Smooth muscle cell of the umbilical artery (primary cell): ENCODE measurements at places on chromosomes 4 and X. TPM values are rescaled to one million over a fixed set of nuclear protein-coding genes. Genes with fewer than 3 reads are reported as not detected.

The TRPC3 gene
- 0.30 and 1.5 TPM in 2 replicates for total RNA-seq

The PF4V1 gene
- total RNA-seq: 0.78 and 9.2 TPM in 2 replicates

The BRS3 gene
- total RNA-seq: not detected in 2 replicates

The P2RY4 gene
- total RNA-seq: 0.14 TPM in 1 of 2 replicates, not detected in the other

The KLB gene
- not detected in 2 replicates for total RNA-seq

The DNASE1L1 gene
- total RNA-seq: 116 and 119 TPM in 2 replicates

The CT83 gene
- total RNA-seq: not detected in 2 replicates

The SUV39H1 gene
- 1.2 and 3.8 TPM in 2 replicates for total RNA-seq

The ABCB7 gene
- total RNA-seq: 17.5 and 19.0 TPM in 2 replicates

The XPNPEP2 gene
- not detected in 2 replicates for total RNA-seq

The MAP7D2 gene
- total RNA-seq: under 0.01 and 0.05 TPM in 2 replicates

The FGA gene
- not detected in 2 replicates for total RNA-seq
